Mammary epithelial cell (primary cell): ENCODE measurements at places on chromosomes 2 and 18. TPM values are rescaled to one million over a fixed set of nuclear protein-coding genes. Genes with fewer than 3 reads are reported as not detected.

DNA sequence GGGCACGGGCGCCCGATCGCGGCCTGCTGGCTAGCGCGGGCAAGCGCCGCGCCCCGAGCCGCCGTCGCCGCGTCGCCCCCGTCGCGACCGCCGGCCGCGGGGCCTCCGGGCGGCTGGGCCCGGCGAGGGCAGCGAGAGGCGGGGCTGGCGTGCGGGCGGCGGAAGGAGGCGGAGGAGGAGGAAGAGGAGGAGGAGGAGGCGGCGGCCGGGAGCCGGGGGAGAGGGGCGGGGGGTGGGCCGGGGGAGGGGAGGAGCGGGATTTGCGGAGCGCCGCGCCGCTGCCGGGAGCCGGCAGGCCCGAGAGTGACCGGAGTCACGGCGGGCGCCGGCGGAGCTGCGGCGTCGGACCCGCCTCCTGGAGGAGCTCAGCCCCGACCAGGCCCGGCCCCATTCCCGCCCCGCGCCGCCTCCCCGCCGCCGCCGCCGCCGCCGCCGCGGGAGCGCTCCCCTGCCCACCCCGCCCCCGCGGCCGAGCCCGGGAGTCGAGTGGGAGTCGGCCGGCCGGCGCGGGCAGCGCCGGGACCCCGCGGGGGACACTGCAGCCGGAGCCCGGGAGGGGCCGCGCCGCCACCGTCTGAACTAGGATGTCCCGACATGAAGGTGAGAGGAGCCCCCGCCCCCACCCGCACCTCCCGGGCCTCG is at the start of gene KCMF1:
Gene KCMF1 (plus strand): TSS at position 294 of the 642 bp plus-strand sequence. CDS start 291 bp downstream, at position 585.
- peak; percentile 77 for DNase-seq

DNA sequence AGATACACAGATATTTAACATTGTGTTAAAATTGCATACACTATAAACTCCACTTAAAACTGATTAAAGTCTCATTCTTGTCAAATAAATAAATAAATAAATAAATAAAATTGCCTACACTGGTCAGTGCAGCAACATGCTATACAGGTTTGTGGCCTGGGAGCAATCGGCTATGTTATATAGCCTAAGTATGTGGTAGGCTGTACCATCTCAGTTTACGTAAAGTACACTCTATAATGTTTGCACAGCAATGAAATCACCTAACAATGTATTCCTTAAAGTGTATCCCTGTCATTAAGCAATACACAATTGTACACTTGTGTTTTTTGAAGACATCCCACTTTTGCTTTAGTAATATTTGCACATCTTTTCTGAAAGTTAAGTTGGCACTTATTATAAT is 337.7 kb upstream of the SETBP1 start:
- no peak for DNase-seq

DNA sequence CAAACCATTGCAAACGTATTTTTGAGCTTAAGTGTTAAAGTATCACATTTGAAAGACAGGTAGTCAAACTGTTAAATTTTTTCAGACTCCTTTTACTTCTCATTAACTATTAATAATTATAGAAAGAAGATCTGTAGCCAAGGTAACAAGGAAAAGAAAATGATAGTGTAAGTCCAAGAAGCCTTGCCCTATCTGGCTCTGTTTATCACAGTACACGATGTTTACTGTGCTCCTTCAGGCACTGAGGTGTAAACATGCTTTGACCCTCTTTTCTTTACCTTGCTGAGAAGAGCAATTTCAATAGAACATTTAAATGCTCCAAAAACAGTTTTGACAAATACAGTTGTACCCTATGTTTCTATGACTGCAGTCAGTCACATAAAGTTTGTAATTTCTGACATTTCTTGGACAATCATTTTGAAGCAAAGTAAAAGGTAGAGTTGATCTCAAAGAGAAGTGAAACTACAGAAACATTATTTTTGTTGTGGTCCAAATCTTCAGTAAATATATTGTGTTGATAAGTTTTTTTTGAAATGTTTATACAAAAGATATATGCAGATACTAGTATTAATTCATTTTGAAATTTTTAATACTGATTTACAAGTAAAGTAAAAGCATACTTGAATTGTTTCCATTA is 152.6 kb upstream of the KYNU start:
- DNase-seq, result no peak

The PKDCC gene
- total RNA-seq, result not detected in 2 replicates

The DSG4 gene
- under 0.01 TPM for total RNA-seq

- peak; percentile 41 for DNase-seq
Observed at GRCh38 chr2:223315813-223316212, 263.8 kb downstream of the KCNE4 start.

- no peak for DNase-seq
Observed at GRCh38 chr18:46414863-46415262, 242.2 kb downstream of the LOXHD1 start.

The NTSR2 gene
- not detected in 2 replicates for total RNA-seq

DNA sequence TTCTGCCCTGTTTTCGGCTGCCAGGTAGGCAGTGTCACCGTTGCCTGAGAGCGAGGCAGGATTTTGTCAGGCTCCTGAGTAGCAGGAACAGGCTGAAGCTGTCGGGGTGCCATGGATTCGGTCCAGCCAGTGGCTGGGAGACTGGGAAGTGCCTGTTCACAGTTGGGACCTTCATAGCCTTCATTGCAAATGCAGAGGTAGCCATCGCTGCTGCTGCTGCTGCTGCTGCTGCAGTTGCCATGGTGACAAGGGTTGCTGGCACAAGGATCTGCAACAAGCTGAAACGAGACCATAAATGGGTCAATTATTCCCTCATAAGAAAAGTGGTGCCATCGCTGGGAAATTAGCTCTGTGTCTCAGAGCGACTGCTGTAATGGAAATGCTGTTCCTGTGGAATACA is 122.7 kb downstream of the DNER start:
- DNase-seq, result no peak

The MOB1A gene
- 125 TPM for total RNA-seq

DNA sequence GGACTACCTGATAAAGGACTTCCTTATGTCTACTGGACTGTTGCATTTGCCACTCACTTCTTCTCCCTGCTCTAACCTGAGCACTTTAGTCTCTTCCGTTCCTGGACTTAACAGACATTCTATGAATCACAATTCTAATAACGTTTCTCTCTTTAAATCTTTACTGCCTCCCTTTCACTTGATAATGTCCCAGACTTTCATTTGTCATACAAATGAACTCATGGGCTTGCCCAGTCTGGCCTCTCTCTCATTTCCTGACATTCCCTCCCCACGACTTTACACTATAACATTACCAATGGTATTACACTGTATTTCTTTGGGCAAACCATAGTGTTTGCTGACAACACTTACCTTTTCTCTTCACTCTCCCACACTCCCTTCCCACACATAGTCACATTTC is 540.7 kb upstream of the TMEFF2 start:
- DNase-seq, result no peak

The VIL1 gene
- total RNA-seq, result not detected in 2 replicates

The UGT1A10 gene
- total RNA-seq, result not detected in 2 replicates

The AMER3 gene
- total RNA-seq, result not detected

DNA sequence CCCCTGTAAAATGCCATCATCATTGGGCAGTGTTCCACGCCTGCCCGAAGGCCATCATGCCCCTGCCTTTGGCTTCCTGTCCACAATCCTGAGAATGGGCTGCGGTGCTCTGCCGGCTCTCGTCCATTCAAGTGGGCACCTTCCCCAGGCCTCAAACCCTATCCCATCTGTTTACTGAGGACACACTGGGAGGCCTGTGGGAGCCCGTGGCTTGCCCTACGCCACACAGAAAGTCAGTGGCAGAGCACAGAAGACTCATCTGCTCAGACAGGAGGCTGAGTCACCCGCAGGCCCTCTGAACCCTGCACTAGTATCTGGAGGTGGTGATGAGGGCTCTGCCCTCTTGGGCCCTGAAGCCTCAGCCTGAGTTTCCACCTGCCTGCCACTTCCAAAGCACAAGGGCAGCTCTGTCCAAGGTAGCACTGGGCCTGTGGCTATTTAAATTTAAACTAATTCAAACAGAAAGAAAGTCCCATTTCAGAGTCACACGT is 19.1 kb upstream of the ANKRD53 start:
- no peak for DNase-seq

- no peak for DNase-seq
Observed at GRCh38 chr2:46147626-46148368, 149.4 kb upstream of the EPAS1 start.

The SULT1C4 gene
- not detected in 2 replicates for total RNA-seq

DNA sequence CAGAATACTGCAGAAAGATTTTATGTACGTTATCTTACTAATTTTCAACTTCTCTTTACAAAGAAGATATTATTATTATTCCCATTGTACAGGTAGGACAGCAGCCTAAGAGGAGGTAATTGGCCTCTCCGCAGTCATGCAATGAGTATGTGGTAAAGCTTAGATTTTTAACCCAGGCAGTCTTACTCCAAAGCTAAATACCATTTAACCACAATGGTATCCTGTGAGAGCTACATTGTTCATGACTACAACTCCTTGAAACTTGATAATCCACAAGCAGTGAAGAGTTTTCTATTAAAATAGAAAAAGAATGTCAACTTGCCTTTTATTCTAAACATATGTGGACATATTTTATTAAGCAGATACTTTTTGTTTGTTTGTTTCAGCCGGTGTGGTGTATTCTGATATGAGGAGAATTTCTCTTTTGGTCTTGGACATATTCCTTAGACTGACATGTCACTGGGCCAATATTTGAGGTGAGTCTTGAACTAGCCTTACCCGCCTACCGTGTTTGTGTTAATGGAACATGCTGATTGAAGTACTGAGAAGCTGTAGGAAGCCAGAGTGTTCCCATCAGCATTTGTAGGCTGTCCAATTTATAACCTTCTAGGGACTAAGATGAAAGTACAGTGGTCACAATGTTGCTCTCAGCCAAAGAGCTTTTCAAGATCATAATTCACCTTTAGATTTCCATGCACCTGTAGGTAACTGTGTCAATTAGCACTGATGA is 293.9 kb upstream of the DCC start:
- DNase-seq, result peak; percentile 33

GRCh38 chr2:232892843-232893242 is 22.8 kb downstream of the SNORC start:
- no peak for DNase-seq

DNA sequence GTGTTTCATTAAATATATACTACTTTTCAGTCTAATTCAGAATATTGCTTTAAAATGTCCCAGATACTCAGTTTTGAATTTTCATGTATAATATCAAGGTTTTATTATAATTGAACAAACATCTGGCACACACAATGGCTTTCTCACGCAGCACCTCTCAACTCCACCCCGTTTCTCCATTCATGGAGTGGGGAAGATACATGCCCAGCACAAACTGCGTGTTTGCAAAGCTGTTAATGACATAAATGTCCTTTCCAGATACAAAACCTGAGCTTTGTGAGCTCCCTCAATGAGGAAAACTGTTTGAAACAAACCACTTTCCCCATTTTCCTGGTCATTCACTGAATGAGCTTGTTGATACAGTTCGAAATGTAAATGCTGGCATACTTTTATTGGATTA is 150.3 kb upstream of the RASGRP3 start:
- DNase-seq, result no peak

- DNase-seq, result no peak
Observed at GRCh38 chr2:206520450-206520849, 77.1 kb downstream of the ADAM23 start.

The GPR45 gene
- not detected in 2 replicates for total RNA-seq

DNA sequence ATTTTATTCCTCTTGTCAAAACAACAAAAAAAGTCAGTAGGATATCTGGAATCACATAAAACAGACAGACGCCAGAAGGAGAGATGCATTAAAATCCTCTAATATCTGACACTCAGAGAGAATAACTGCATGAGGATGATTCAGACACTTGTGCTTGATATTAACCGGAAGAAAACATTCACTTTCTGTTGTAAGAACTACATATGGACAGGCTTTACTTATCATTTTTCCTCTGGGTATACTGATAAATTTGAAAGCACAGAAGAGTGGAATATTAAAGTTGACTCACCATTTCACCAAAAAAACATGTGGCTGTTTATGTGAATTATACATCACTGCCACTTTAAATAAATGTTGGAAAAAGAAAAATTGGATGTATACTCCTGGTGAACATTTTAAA is 589.1 kb upstream of the CDH2 start:
- DNase-seq, result no peak
